Prostate gland (tissue), 2 donors: ENCODE measurements at places on chromosomes 6 and 20. TPM values are rescaled to one million over a fixed set of nuclear protein-coding genes. Genes with fewer than 3 reads are reported as not detected.

Gene FOXP4
- total RNA-seq: 24.8 TPM

Gene CST1
- total RNA-seq: 8.3 TPM

Gene EYA2
- 31.0 TPM for total RNA-seq

Gene CALHM4
- 0.57 TPM for total RNA-seq

DNA sequence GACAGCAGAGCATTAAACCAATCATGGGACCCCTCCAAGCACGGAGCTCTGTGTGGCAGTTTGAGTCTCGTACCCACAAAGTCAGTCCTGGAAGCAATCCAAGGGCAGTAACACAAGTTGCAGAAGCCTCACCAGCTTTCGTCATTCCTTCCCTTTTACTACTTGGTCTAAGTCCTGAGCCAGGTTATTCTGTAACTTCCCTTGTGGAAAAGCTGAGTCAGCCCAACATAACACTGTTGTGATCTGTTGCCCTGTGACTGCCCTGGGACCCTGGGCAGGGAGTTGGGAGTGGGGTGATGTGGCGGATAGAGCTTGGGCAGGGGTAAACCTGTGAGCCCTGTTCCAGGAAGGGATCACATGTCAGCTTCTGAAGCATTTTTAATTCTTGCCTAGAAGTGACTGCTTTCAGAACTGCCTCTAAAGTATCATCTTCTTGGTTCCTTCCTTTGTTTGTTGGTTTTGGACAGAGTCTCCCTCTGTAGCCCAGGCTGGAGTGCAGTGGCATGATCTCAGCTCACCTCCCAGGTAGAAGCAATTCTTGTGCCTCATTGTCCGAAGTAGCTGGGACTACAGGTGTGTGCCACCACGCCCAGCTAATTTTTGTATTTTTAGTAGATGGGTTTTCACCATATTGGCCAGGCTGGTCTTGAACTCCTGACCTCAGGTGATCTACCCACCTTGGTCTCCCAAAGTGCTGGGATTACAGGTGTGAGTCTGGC is 183.7 kb upstream of the JAG1 start:
- no peak overlapping the region for H3K4me3 ChIP-seq
- H3K27me3 ChIP-seq: no peaks in the 10 kb centered on the region
- no peak for DNase-seq
- no peak overlapping the region for H3K27ac ChIP-seq
- no peaks in the 10 kb centered on the region for H3K4me1 ChIP-seq

GRCh38 chr6:149451376-149452036 is 33.3 kb downstream of the ZC3H12D start:
- H3K27ac ChIP-seq: no peak overlapping the region
- H3K4me3 ChIP-seq: peak overlapping the region; percentile 38
- DNase-seq: no peak
- H3K4me1 ChIP-seq: peaks cover 8% of the 10 kb centered on the region
- no peaks in the 10 kb centered on the region for H3K36me3 ChIP-seq

- no peaks in the 10 kb centered on the region for H3K4me1 ChIP-seq
- no peaks in the 10 kb centered on the region for H3K36me3 ChIP-seq
- no peak overlapping the region for H3K4me3 ChIP-seq
- no peak overlapping the region for H3K27ac ChIP-seq
- DNase-seq: peak; percentile 51
Measured at GRCh38 chr6:11575408-11576033, 38.0 kb downstream of the TMEM170B start.

DNA sequence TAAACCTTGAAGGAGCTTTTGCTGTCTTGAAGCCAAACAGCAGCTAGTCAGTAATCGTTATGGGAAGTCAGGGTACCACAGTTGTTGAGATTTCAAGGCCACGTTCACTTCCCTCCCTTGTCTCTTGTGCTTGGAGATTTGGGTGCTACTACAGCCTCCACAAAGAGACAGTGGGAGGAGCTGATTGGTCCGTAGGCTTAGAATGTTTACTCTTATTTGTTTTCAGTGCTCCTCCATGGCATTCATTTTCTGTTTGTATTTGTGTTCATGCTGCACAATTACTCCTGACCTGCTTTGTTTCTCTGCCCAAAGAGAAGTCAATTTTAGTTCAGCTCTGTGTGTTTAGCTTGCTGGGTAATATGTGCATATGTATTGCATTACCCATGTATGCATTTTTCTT is 147.7 kb downstream of the PRL start:
- H3K27ac ChIP-seq: no peak overlapping the region
- no peak overlapping the region for H3K4me3 ChIP-seq
- no peaks in the 10 kb centered on the region for H3K4me1 ChIP-seq

DNA sequence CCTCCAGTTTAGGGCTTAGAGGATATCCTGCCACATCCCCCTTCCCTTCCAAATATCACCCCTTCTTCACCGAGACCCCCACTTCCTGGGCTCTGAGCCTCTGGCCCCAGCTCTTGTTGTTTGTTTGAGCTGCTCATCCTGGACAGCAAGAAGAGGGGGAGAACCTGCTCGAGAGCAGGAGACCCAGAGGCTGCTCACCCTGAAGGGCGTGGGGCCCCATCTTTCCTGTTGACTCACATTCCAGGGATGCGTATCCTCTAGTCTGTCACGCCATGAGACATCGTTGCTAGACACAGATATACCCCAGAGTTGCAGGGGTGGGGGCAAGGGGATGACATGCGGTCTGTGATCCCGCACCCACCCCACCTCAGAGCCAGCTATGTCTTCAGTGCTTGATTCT is 5.7 kb upstream of the TNXB start:
- H3K36me3 ChIP-seq: peaks cover 8% of the 10 kb centered on the region
- H3K27me3 ChIP-seq: no peaks in the 10 kb centered on the region
- no peaks in the 10 kb centered on the region for H3K4me1 ChIP-seq
- peak overlapping the region; percentile 25 for H3K27ac ChIP-seq

DNA sequence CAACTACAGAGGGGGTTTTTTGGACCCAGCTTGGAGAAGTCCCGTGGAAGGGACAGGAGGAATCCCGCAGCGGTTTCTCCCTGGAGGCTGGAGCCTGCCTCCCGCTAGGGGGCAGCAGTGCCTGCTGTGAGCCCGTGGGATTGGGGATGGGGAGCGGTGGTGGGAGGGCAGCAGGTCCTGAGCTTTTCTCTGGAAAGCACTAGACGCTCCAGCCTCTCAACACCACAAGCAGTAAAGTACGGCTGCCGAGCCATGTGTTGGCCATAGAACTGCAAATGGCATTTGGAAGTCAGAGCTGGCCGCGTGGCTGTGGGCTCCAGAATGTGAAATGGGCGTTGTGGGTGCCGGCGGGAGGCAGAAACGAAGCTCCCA is 47.8 kb downstream of the GMPR start:
- H3K4me1 ChIP-seq: no peaks in the 10 kb centered on the region
- no peak overlapping the region for H3K4me3 ChIP-seq
- no peaks in the 10 kb centered on the region for H3K27me3 ChIP-seq
- H3K36me3 ChIP-seq: peaks cover 5% of the 10 kb centered on the region
- H3K27ac ChIP-seq: no peak overlapping the region

GRCh38 chr20:37903317-37904007 is 535 bp downstream of the VSTM2L start:
- H3K27ac ChIP-seq: no peak overlapping the region
- no peaks in the 10 kb centered on the region for H3K27me3 ChIP-seq
- peaks cover 2% of the 10 kb centered on the region for H3K4me1 ChIP-seq
- H3K4me3 ChIP-seq: peak overlapping the region; percentile 45
